ENCODE measurements at places on chromosomes 13 and 19.

- DNase-seq: no peak
These were observed 11.9 kb upstream of the SEMA6B start for GRCh38 chr19:4571305-4571917.

GRCh38 chr13:42612021-42612765, 38.2 kb downstream of the TNFSF11 start:
- no peak for DNase-seq

- no peak for DNase-seq
These were observed 445.5 kb downstream of the EFNB2 start for GRCh38 chr13:106090001-106090400.

- DNase-seq: no peak
These were observed 87.8 kb downstream of the TDRD3 start for GRCh38 chr13:60484865-60485264.

DNA sequence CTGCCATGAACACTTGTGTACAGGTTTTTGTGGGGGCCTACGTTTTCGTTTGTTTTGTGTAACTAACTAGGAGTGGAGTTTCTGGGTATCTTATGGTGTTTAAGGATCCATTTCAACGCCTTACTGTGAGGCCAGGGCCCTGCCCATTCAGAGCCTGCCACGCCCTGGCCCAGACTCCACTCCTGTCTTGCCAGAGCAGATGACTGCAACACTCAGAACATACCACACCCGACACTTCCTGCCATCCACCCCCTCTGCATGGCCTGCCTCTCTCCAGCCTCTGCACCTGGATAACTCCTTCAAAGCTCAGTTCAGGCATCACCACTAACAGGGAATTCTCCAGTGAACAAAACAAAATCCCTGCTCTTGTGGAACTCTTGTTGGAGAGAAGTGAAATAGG, 43.2 kb downstream of the RGCC start:
- peak; percentile 32 for DNase-seq

DNA sequence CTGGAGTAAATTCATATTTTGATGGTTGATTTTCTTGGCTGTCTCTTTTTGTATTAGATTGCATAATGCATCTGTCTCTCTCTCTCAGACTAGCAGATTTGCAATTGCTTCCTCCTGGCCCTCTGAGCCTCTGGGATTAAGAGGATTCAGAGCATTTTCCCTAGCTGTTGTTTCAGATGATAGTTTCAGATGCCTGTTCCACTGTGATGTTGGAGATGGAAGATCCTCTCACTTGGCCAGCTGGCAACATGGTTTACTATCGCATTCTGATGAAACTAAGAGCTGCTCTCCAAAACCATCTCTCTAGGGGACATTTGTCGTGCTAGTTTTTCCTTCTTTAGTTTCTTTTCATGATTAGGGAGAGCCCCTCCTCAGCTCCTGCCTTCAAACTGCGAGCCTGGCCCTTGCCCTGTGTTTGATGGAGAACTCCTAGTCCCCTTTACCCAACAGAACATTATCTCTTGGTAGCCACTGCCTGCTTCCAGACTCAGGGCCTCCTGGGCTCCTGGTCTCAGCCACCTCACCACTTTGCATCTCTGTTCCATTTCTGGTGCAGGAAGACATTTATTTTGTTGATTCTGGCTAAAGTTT, 244.6 kb downstream of the B3GLCT start:
- DNase-seq: no peak

GRCh38 chr19:8306235-8307054, 1.7 kb downstream of the CD320 start:
- DNase-seq: no peak

DNA sequence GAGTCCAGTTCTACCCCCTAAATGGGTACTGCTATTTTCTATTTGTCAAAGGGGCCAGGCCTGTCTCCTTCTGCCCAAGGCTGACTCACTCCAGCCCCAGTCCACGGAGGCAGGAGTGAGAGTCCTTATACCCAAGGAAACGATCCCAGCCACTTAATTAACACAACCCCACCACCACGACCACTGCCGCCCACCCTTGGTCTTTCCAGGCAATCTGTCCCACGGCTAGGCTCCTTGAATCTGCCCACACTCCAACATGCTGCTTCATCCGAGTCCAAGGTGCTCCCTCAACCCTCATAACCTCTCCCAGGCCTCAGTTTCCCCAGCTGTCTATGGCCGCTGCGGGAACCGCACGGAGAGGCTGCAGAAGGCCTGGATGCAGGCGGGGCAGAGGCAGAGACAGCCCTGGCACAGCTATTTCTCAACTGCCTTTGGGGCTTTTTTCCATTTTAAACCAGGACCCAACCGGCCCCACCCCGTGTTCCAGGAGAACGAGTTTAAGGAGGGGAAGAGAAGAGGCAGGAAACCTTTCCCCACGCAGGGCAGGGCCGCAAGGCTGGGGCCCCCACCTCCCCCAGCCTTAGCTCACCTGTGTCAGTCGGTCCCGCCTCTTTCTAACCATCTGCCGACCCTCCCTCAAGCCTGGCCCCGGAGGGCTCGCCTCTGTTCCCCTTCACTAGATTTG, 746 bp downstream of the RAB3D start:
- DNase-seq: no peak

DNA sequence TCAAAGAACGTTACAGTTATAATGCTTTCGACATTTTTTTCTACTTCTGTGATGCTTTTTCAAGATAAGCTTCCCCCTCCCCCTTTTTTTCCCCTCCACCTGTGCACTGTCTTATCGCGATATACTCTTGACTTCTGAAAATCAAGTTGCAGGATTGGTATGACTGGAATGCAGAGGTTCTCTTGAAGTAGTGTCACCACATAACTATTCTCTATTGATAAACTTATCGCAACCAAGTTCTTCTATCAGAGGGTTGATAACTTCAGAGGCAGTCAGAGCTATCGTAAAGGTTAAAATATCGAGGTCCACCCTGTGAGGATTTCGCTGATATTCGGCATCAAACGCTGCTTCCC, 820 bp downstream of the EID2 start:
- DNase-seq: no peak

DNA sequence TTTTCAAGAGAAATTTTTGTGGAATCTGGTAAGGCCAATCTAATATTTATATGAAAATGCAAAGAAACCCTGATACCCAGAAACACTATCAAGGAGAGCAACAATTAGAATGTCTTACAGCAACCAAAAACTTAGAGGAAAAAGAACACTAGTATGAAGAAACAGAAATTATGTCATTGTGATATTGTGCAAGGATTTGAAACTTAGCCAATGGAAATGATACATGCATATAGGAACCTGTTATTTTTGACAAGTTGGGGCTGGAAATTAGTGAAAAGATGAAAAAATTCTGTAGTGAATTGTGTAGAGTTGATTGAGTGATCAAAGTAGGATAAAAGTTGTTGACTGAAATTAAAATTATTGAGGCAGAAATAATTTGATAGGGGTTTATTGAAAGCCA, 792.6 kb upstream of the SLITRK6 start:
- no peak for DNase-seq

GRCh38 chr19:36604656-36605100, 435 bp upstream of the ZNF382 start:
- peak; percentile 96 for DNase-seq

DNA sequence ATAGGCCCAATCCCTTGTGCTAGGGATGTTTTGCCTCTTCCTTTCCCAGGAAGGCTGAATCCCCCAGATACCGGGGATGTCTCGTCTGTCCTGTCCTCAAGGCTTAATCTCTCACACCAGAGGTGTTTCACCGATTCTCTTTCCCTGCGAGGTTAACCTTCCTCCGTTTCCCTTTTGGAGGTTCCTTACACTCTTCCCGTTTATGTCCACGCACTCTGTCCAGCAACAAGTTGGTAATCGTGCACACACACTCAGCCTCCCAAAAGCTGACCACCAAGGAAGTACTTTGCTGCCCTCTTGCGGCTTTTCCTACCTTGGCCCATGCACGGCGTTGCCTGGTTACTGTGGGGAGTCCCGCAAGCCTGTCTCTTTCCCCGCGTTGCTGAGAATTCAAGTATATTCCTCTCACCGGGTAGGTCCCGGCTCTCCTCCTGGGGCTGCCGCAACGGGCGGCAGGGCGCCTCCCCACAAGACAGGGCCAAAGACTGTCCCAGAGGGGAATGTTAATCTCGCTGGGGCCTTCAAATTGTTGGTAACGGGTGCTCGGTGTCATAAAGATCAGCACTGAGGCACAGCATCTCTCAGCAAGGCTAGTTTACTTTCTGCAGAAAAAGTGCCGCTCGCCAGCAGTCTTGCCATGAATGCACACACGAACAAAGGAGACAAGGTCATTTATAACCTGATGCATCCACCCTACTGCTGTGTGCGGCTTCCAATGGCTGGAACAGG, 36.7 kb upstream of the CD177 start:
- no peak for DNase-seq

DNA sequence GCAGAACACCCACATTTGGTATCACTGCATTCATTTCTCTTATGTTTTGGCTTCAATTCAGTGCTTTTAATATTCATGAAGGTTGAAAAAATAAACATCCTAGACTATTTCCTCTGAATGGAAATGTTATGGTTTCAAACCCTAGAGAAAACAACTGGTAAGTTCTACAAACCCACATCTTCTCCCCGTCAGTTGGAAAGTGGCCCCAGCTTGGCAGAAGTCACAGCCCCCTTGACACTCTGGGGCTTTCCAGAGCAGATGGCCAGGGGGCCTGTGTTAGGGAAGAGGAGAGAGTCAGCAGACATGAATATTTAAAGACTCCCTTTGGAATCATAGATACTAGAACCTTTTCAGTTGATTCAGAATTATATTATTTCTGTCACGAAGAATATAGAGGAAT, 123.9 kb downstream of the SHISA2 start:
- DNase-seq: no peak

DNA sequence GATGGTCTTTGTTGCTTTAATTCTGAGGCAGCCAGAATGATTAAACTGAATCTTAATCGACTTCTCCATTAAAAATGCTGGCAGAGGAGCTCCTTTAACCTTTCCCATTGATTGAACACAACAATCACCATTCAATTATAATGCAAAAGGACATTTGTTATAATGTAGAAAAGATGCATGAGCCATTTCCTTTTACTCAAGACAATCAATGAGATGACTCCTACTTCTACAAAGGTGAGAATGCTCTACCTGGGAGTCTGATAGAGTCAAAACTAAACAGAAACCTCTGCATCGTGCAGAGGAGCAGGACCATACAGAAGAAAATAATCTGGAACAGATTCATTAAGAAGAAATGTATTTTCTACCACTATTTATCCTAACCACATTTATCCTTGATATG, 253.6 kb upstream of the DACH1 start:
- no peak for DNase-seq

GRCh38 chr19:39133431-39134270, 8.1 kb downstream of the PAK4 start:
- no peak for DNase-seq

GRCh38 chr13:113740661-113741060, 18.4 kb upstream of the TMEM255B start:
- DNase-seq: no peak

- DNase-seq: peak; percentile 40
These were observed 10.4 kb upstream of the TBC1D4 start for GRCh38 chr13:75492389-75492788.

- no peak for DNase-seq
These were observed 1487.0 kb upstream of the SLC10A2 start for GRCh38 chr13:104553186-104553585.

DNA sequence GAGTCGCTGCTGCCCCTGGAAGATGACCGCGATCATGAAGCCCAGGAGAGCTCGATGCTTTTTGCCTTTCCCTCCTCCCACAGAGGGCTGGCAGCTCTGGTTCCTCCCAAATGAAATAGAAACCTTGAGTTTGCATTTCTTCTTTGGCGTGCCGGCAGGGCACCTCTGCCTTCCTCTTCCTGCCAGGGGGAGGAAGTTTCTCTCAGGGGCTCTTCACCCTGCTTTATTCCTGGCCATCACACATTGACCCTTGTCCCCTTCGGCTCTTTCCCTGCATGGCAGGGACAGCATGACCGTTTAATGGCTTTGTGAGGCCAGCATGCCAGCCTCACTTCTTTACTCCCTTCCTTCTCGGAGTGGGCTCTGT, 47.9 kb downstream of the ACTN4 start:
- no peak for DNase-seq

DNA sequence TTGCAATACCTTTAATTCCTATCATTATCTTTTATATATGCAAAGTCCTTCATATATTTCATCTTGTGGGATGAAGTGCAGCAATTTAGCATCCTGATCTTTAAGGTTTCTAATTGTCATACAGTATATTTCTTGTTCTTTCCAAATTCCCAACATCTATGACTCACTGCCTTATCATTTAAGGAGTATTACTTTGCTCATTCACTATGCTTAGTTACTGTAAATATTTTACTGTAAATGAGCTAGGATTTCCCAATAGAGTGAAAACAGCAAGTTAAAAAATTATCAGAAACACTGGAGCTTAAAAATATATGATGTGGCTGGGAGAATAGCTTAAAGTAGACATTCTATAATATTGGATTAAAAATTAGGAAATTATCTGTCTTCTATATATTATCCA, 69.9 kb downstream of the SLITRK6 start:
- no peak for DNase-seq

DNA sequence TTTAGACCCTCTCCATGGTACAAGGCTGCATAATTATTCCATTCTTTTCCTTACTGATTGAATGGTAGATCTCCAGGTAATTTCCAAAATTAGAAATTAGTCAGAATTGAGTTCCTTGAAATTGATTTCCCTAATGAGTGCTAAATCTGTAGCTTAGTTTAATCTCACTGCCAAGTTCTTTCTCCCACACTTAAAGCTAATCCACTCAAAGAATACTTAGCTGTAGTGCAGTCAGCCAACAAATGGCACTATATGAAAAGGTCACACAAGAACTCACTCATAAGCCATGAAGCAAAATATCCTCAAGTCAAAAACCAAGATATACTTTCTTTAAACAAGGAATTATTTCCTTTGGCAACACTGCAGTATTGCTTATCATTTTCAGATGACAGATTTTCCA, 62.0 kb downstream of the XPO4 start:
- DNase-seq: no peak

- no peak for DNase-seq
These were observed 105.9 kb downstream of the AKAP11 start for GRCh38 chr13:42377640-42378382.

GRCh38 chr19:28737021-28737895, 475.7 kb downstream of the UQCRFS1 start:
- peak; percentile 1 for DNase-seq

GRCh38 chr19:55546822-55547614, 1.7 kb upstream of the SBK3 start:
- no peak for DNase-seq

DNA sequence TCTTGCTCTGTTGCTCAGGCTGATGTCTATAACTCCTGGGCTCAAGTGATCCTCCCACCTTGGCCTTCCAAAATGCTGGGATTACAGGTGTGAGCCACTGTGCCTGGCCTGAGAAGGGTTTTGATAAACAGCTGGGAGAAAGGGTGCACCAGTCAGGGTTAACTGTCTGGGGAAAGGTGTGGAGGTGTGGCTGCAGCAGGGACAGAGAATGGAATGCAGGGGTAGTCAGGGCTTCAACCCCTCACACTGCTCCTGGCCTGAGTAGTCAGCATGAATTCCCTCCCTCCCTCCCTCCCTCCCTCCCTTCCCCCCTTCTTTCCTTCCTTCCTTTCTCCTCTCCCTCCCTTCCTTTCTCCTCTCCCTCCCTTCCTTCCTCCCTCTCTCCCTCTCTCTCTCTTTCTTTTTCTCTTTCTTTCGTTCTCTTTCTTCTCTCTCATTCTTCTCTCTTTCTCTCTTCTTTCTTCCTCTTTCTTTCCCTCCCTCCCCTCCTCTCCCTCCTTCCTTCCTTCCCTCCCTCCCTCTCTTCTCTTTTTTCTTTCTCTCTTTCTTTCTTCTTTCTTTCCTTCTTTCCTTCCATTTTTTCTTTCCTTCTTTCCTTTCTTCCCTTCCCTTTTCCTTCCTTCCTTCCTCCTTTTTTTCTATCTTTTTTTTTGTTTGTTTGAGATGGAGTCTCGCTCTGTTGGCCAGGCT, 16.0 kb downstream of the MYO1F start:
- no peak for DNase-seq

- DNase-seq: peak; percentile 31
These were observed 4.8 kb downstream of the FCHO1 start for GRCh38 chr19:17755977-17756670.

All from erythroblast (primary cell).